ENCODE measurements at places on chromosomes 7 and 10.

- no peak for DNase-seq
These were observed 81.7 kb upstream of the EFCAB10 start for GRCh38 chr7:105662998-105663397.

GRCh38 chr7:315516-316265, 25.7 kb downstream of the FOXL3 start:
- DNase-seq: no peak

- DNase-seq: no peak
These were observed 218.0 kb downstream of the FGFR2 start for GRCh38 chr10:121380211-121380610.

GRCh38 chr7:16422917-16423316, 1.6 kb upstream of the CRPPA start:
- DNase-seq: no peak

DNA sequence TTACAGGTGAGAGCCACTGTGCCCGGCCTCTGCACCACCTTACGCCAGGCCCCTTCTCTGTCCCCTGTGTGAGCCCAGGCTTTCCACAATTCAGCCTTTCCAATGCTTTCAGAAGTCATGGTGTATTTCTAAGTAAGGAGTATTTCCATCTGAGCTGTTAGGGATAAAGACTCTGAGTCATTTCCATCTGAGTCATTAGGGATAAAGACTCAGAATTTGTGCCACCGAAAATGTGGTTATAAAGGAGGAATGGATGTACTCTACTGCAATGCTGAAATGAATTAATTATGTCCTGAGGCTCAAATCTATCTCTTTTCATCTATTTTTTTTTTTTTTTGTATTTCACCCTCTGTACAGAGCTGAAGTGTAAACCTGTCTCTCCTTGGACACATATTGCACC, 84.0 kb downstream of the GATA3 start:
- no peak for DNase-seq

All from NCI-H2107 (cell line).